CD4-positive, alpha-beta T cell treated with Interleukin-2 at 100 ng/mL for 4 hours (primary cell): ENCODE measurements at places on chromosomes 13 and 19.
A peak's percentile ranks its signal among the peaks of the same experiment; 100 is the strongest.

DNA sequence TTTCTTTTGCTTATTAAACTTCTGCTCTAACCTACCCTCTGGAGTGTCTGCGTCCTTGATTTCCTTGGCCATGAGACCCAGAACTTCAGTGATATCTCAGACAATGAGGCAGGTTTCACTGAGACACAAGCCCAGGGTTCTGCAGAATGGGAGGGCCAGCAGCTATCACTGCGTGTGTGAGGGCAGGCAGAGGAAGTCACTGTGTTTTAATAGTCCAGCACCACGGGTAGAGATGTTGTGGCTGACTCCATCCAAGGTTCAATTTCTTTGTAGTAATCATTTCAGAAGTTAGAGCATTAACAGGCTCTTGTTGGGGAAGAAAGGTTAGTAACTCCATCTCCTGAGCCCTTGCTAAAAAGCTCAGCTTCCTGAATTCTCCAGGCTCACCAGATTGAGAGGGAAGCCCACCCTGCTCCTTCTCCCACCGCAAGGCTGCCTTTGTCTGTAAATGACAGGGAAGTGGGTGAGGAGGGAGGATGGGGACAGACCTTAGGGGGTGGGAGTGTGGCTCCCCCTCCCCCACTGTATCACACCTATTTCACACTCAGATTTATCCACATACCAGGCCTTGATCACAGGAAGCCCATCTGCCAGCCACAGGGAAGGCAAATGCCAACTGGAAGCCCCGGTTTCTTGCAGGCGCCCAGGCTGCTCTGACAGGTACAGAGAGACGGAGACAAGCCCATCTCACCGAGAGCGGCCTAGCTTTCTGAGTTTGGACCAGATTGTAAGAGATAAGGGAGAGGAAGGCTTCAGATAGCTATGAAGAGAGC is 2.1 kb downstream of the C19orf12 start:
- no peak for DNase-seq

- DNase-seq: peak; percentile 78
Observed at GRCh38 chr19:10699650-10700335, 1.4 kb upstream of the QTRT1 start.

DNA sequence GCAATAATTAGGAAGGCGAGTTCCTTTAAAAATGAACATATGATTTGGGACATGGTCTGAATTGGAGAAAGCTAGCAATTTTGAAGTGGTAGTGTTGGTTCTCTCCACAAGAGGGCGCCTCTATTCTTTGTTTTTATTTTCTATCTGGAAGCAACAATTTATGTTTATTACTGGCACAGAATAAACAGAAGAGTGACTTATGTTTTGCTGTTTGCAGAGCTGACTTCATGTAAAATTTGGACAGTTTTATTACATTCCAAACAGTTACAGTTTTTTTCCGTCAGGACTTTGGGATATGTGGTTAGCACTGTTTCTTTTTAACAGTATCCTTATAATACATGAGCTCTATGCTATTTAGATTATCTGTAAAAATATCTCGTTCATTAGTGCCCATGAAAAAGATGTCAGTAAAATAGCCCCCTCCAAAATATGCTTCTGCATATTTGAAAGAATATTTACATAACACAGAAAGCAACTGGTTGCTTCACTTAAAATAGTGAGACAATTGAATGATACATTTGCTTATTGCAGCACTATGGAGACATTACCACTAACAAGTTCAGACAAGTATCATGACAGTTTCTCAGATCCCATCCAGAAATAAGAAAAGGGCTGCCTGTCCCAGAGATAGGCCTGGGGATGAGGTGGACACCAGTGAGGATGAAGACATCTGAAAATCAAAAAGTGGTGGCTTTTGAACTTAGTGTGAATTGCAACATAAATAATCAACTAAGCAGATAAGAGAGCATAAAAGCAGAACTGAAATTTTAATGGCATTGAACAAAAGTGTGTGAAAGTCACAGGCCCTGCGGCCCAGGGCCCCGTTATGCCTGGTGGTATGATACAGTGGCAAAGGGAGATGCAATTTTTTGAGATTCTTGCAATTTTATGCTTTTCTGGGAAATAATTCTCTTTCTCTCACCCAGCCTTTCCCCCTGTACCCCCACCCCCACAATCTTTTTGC is 32.3 kb upstream of the FGF9 start:
- DNase-seq: peak; percentile 60

GRCh38 chr19:9940778-9941177 is 4.5 kb upstream of the OLFM2 start:
- no peak for DNase-seq

- peak; percentile 65 for DNase-seq
Observed at GRCh38 chr19:19372656-19373416, 32.6 kb upstream of the GATAD2A start.

- DNase-seq: no peak
Observed at GRCh38 chr13:80572923-80573316, 232.0 kb upstream of the SPRY2 start.
